ENCODE measurements at places on chromosomes 1 and 21.

GRCh38 chr21:43362915-43363314 lies 64.0 kb downstream of the SIK1 start:
- DNase-seq = peak; percentile 31

- no peak for DNase-seq
Observed at GRCh38 chr1:180930687-180931086, 18.0 kb downstream of the KIAA1614 start.

DNA sequence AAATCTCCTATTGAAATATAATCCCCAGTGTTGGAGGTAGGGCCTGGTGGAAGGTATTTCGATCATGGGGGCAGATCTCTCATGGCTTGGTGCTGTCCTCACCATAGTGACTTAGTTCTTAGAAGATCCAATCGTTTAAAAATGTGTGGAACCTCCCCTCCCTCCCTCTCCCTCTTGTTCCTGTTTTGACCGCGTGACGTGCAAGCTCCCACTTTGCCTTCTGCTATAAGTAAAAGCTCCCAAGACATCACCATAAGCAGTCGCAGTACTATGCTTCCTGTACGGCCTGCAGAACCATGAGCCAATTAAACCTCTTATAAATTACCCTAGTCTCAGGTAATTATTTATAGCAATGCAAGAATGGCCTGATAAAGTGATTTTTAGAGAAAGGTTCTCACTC lies 10.9 kb upstream of the RGS2 start:
- DNase-seq = no peak

DNA sequence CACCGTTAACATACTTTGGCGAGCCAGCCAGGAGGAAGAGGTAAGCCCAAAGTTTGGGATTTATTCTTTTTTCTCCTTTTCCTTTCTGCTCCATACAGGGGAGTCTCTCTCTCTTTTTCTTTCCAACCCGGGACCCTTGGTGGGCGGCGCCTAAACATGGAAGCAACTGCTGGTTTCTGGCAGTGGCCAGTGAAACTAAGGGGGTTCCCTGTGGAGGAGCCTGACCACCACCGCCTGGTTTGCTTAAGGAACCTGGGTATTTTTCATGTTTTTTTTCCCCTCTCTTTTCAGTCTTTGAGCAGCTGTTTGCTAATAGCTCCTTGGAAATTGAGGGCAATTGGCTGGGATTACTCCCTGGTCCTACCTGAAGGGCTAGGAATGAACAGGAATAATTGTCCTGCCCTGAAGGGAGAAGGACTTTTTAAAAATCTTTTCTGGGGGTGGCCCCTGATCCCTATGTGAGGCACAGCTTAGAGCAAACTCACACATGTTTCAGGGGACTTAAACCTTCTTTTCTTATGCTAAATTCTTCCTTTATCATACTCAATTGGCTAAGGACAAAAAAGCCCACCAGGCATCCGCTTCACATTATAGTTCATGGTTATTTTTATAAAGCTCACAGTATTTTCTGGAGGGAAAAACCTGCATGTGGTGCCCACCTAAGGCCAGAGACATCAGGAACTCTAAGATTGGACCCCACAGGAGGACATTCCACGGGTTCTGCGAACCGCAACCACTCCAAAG lies 61.3 kb upstream of the PLD5 start:
- DNase-seq = no peak

- no peak for DNase-seq
Observed at GRCh38 chr1:16028237-16029002, 6.6 kb downstream of the CLCNKA start.

- no peak for DNase-seq
Observed at GRCh38 chr1:180842491-180843275, 70.0 kb upstream of the KIAA1614 start.

DNA sequence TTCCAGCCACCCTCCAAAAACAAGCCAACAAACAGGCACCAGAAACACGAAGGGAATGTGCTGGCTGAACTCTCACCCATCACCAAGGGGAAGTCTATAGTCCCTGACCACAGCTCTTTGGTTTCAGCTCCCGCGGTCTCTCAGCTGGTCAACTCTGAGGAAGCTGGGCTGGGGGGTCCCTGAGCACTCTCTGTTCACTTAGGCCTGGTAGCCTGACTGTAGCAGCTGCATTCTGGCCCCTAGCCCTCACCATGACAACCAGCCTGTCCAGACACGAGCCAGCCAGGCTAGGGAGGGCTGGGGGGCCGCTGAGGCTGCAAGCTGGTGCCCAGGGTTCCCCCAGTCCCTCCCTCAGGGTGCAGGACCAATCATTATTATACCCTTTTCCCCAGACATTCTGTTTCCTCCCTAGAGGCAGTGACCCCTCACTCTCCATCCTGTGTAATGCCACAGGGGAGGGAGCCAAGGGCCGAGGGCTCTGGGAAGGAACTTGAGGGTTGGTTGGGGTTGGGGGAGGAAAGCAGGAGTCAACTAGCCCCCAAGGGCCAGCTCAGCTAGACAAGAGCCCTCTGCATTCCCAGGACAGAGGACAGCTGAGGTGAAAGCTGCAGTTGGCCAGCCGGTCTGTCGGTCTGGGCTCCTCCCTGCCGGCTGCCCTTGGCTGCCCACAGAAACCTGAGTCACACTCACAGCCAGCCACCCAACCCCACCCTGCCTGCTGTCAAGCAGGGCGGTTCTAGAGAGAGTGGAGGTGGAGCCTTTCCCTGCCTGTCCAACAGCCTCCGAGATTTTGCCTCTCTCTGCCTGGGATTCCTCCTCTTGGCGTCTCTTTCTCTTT lies 1.2 kb upstream of the TRAPPC3 start:
- peak; percentile 35 for DNase-seq

DNA sequence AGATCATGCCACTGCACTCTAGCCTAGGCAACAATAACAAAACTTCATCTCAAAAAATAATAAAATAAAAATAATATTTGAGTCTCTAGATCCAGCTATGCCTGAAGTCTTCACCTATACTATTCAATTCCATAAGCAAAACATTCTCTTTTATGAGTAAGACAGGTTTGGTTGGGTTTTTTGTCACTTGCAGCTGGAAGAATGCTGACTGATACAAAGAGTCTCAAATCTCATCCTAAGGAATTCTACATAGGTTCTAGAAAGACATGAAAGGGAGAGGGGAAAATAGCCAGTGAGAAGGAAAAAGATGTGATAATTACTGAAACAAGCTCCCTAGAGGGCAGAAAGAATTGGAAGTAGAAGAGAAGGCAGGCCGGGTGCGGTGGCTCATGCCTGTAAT lies 30.4 kb upstream of the MED18 start:
- no peak for DNase-seq

- DNase-seq = no peak
Observed at GRCh38 chr1:61743716-61744580, 1.7 kb downstream of the PATJ start.

- no peak for DNase-seq
Observed at GRCh38 chr1:47189844-47190508, at the start of gene PDZK1IP1. Gene PDZK1IP1, minus strand, starts transcription at chr1:47190036. Its CDS starts 104 bp downstream, at chr1:47189932.

GRCh38 chr21:42614396-42614795 lies 39.0 kb upstream of the PDE9A start:
- no peak for DNase-seq

DNA sequence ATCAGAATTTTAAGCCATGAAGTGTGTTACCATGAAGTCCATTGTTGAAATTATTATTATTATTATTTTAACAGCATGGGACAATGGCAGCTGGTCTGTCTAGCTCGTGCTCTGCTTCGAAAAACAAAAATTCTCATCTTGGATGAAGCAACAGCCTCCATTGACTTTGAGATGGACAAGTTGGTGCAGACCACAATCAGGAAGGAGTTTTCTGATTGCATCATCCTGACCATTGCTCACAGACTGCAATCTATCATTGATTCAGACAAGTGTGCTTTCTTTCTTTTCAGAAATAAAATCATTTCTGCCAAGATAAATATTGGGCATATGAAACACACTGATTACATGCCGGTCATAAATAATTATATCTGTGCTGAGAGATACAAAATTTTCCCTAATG lies 21.0 kb downstream of the HSPA13 start:
- no peak for DNase-seq

DNA sequence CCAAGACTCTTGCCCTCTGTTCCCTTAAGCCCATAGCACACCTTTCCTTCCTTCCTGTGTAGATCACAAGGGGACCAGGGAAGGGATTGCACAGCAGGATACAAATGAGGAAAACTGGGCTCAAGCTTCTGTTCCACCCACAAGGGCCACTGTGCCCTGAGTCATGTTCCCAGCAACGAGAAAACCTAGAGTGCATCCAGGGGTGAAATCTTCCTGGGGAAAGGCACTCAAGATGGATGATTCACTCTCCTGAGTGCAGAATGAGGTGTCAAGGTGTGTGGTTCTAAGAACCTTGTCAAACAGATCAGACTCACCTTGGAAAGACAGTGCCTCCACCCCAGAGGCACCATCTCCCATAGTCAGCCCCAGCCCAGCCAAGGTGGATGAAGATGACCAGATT lies 40.7 kb upstream of the EYA3 start:
- no peak for DNase-seq

GRCh38 chr1:63557365-63557987 lies 34.2 kb downstream of the EFCAB7 start:
- peak; percentile 2 for DNase-seq

GRCh38 chr1:15764269-15764764 lies 5.7 kb downstream of the FBLIM1 start:
- no peak for DNase-seq

DNA sequence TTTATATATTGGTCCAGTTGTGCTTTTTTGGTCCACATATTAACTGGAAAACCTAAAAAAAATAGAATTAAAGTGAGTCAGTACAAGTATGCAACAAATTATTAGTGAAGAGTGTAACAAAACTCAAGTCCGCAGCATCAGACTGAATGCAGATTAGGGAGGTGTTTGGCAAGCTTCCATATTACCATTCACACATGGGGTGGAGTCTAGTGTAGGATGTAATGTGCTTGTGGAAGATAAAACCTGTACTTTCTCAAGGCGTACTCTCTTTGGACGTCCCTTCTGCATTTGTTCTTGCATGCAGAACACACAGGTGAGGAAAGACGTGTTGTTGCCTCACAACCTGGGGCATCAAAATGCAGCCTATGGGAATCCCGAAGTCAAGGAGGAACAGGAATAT lies 668.7 kb downstream of the MRPL39 start:
- no peak for DNase-seq

- no peak for DNase-seq
Observed at GRCh38 chr1:23559985-23560741, 862 bp upstream of the ID3 start.

- no peak for DNase-seq
Observed at GRCh38 chr21:31395791-31396190, 51.7 kb upstream of the TIAM1 start.

DNA sequence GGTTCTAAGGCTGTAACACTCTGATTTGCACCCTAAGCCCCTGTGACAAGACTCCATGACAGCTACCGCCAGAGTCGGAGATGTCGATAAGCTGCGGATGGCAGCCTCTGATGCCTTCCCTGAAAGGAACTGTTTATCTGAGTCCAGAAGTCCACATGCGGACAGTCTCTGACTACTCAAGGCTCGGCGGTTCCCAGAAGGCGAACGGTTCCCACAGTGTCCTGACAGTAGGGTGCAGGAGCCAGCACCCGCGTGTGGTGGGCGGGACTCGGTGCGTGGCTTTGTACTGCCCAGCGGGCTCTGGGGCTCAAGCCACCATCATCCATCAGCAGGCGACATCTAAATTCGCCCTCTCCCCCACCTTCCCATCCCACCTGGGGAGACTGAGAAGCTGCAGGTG lies 30.7 kb downstream of the LRP8 start:
- no peak for DNase-seq

- no peak for DNase-seq
Observed at GRCh38 chr1:22264464-22265341, 121.8 kb upstream of the WNT4 start.

GRCh38 chr1:80003250-80003649 lies 996.7 kb upstream of the ADGRL4 start:
- no peak for DNase-seq

GRCh38 chr21:34004974-34005373 lies 68.4 kb upstream of the MRPS6 start:
- DNase-seq = no peak

DNA sequence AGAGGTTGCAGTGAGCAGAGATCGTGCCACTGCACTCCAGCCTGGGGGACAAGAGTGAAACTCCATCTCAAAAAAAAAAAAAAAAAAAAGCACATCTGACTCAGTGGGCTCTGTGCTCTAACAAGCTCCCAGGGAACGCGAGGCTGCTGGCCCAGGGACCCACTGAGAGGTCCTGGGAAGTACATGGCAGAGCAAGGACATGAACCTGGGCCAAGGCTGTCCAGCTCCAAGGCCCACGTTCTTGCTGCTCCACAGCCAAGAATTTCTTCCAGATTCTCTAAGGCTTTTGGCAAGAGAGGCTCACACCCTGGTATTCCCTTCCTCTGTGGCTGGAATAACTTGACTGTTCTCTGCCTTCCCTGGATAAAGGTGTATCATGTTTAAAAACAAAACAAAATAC lies 15.4 kb upstream of the AGTRAP start:
- DNase-seq = no peak

DNA sequence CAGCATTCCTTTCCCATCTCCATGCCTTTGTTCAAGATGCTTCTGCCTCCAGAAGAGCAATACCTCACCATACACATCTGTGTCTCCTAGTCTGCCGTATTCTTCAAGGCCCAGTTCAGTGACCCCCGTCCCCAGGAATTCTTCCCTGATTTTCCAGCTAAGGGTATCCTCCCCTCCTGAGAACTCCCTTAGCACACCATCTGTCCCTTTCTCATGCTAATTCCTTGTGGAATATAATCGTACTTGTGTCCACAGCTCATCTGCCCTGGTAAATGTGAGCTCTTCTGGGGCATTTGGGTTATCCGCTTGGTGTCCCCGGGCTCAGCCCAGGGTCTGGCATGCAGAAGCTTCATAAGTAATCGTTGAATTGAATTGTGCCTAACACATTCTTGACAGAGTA lies 40.9 kb downstream of the BEND5 start:
- DNase-seq = no peak

GRCh38 chr1:98821379-98821778 lies 159.9 kb downstream of the SNX7 start:
- no peak for DNase-seq

GRCh38 chr1:110615548-110616130 lies 9.5 kb upstream of the KCNA2 start:
- peak; percentile 49 for DNase-seq

- no peak for DNase-seq
Observed at GRCh38 chr1:24925963-24926362, 4.1 kb downstream of the RUNX3 start.

GRCh38 chr1:239388578-239388977 lies 2.2 kb downstream of the CHRM3 start:
- no peak for DNase-seq

- DNase-seq = no peak
Observed at GRCh38 chr1:220044678-220045355, 1.5 kb downstream of the EPRS1 start.
